ENCODE measurements at places on chromosomes 13 and 19. TPM values are rescaled to one million over a fixed set of nuclear protein-coding genes. Genes with fewer than 3 reads are reported as not detected.

The ZNF221 gene
- total RNA-seq, result 3.9 TPM

The OR4F17 gene
- not detected for total RNA-seq

The KLK10 gene
- total RNA-seq, result 4.7 TPM

The FBXO46 gene
- 16.5 TPM for total RNA-seq

The GJA3 gene
- total RNA-seq, result not detected

The TMPRSS9 gene
- not detected for total RNA-seq

The DIRAS1 gene
- total RNA-seq, result 1.8 TPM

Data from upper lobe of right lung (tissue), 1 donor.